ENCODE measurements at places on chromosomes 7 and 10.

GRCh38 chr10:65294329-65294728, 1631.5 kb upstream of the LRRTM3 start:
- DNase-seq: no peak

DNA sequence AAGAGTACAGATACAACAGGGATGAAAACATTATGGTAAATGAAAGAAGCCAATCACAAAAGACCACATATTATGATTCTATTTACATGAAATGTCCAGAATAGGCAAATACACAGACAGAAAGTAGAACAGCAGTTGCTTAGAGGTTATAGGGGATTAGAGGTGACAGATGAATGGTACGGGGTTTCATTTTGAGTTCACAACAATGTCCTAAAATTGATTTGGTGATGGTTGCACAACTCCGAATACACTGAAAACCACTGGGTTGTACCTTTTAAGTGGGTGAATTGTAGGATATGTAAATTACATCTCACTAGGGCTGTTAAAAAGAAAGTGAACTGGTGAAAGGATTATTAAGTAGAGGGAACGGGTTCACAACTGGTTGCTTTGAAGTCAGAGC, 76.3 kb upstream of the MRLN start:
- DNase-seq: no peak

DNA sequence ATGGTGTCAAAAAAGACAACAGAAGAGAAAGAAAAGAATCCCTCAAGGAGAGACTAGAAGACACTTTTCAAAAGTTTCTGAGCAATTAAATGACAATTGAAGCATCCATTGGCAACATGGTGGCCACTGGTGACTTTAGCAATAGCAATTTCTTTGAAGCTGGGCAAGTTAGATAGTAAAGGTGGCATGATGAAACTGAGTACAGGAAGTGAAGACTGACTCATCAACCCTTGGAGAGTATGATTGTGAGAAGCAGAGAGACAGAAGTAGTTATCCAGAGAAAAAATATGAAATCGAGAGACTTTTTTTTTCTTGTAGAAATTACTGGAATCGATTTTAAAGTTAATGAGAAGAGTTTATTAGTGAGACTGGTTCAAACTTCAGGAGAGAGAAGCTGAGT, 52.5 kb downstream of the DGKB start:
- DNase-seq: no peak

GRCh38 chr7:142808802-142809583, 38.2 kb downstream of the PRSS2 start:
- DNase-seq: peak; percentile 30

- DNase-seq: no peak
Measured at GRCh38 chr10:114278140-114278883, 39.3 kb downstream of the VWA2 start.

DNA sequence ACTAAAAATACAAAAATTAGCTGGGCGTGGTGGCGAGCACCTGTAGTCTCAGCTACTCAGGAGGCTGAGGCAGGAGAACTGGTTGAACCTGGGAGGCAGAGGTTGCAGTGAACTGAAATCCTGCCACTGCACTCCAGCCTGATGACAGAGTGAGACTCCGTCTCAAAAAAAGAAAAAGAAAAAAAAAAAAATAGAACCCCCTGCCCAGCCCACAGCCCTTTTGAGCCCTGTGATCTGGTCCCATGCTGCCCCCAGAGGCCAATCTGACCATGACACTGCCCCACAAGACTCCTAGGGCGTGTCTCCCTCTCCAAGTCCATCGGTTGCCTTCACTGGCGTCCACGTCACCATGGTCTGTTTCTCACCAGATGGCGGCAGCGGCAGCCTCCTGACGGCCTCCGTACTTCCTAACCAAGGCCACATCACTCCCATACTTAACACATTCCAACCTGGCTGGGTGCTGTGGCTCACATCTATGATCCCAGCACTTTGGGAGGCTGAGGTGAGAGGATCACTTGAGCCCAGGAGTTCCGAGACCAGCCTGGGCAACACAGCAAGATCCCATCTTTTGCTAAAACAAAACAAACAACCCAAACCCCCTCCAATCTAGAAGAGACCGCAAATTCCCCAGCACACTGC, 18.0 kb downstream of the STX1A start:
- DNase-seq: peak; percentile 55

DNA sequence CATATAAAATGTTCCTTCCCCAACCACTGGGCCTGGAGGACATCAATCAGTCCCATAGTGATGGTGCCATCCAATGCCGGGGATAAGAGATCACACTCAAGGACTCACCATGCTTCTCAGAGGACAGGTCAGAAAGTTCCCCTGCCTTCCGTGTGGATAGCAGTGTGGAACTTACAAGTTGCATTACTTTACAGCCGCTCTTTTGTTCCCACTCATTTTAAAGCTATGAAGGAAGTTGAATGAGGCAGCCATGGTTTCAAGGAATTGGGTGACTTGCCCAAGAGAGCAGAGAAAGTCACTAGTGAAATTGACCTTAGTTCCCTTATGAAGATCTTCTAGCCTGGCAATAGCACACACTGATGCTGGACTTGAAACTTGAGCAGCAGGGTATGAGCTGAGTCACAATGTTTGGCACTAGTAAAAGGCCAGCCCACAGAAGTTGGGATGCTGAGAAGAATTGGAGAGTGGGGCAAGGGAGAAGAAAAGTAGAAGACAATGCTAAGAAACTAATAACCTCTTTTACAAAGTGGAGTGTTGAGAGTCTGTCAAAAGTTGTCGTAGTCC, 78.7 kb downstream of the CXCL12 start:
- DNase-seq: no peak

DNA sequence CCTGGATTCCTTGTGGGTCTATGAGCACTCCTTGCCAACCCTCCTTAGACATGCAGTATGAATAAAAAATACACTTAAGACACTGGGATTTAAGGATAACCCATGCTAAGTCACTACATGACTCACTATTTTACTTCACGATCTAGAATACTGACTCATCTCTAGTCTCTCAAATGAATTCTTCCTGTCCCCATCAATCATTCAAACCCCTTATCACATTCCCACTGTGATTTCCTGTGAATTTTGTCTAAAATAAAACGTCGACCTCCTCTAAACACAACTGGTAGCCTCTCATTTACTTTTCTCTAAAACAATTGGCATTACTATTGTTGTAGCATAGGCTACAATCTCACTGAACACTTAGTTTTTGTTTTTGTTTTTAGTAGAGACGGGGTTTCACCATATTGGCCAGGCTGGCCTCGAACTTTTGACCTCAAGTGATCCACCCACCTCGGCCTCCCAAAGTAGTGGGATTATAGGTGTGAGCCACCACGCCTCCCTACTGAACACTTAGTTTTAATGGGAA, 3.9 kb upstream of the IQUB start:
- peak; percentile 4 for DNase-seq

All from erythroblast (primary cell).